ENCODE measurements at places on chromosomes 2 and 18.

GRCh38 chr2:202113571-202114142 is 40.6 kb downstream of the KIAA2012 start:
- H3K27ac ChIP-seq: no peak overlapping the region
- DNase-seq: no peak
- H3K27me3 ChIP-seq: peaks cover 1% of the 10 kb centered on the region
- H3K4me3 ChIP-seq: no peak overlapping the region
- H3K36me3 ChIP-seq: no peaks in the 10 kb centered on the region
- H3K4me1 ChIP-seq: peaks cover 20% of the 10 kb centered on the region

DNA sequence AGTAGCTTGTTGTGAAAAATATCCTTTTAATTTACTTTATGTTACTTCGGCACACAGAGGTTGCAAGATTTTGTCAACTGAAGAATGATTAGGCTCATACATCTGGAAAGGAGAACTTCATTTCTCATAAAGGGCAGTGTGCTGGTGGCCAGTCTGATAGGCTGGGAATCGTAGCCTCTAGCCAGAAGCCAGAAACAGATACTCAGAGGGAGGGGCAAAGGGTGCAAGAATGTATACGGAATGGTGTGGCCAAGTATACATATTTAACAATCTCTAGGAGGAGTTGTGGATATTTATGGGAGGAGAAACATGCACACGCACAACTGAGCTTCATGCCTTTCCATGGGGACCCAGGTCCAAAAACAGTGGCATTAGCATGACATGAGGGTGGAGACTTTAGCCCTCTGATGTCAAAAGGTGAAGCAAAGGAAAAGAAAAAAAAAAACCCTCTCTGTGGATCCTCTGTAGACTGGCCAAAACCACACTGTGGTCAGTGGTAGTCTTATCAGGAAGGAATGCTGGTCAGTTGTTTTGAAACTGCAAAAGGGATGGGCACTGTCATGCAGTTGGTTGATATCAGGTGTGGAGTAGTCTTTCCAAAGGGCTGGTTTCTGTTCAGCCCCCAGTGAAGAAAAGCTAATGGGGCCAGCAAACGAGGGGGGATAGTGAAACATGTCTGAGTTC is 34.9 kb upstream of the APCDD1 start:
- H3K27me3 ChIP-seq: peaks cover 2% of the 10 kb centered on the region
- no peak overlapping the region for H3K27ac ChIP-seq
- no peak overlapping the region for H3K4me3 ChIP-seq

DNA sequence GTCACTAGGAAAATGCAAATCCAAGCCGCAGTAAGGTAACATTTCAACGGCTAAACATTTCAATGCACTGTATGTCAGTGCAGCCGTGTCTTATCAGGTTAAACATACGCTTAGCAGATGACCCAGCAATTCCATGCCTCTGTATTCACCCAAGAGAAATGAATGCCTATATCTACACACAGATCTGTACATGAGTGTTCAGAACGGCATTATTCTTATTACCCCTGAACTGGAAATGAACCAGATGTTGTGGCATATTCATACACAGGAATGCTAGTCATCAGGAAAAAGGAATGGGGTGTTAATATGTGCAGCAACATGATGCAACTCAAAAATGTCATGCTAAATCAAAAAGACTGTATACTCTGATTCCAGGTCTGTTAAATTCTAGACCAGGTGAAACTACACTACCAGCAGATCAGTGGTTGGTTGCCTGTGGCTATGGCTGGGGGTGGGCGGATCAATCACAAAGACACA is 80.4 kb upstream of the RPL31 start:
- peaks cover 40% of the 10 kb centered on the region for H3K36me3 ChIP-seq
- H3K4me3 ChIP-seq: peak overlapping the region; percentile 66
- no peak for DNase-seq
- H3K27me3 ChIP-seq: no peaks in the 10 kb centered on the region
- H3K27ac ChIP-seq: no peak overlapping the region

DNA sequence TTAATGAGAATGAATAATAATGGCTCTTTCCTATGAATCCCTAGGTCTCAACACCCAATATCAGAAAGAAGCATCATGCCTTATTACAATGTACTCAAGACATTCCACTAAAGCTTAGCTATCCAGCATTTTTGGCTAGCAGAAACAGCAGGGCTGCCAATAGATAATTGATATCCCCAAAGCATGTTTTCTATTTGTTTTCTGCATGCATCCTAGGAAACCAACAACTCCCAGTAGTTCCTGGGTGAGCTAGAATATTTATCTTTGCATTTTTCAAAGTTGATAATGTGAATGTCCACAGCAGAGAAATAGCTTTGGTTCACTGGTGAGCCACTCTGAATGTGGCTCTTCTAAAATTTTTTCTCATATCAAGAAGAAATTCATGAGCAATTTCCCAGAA is 5.8 kb upstream of the ANTXR1 start:
- H3K36me3 ChIP-seq: no peaks in the 10 kb centered on the region
- peaks cover 2% of the 10 kb centered on the region for H3K27me3 ChIP-seq
- H3K4me1 ChIP-seq: peaks cover 10% of the 10 kb centered on the region
- no peak overlapping the region for H3K4me3 ChIP-seq

DNA sequence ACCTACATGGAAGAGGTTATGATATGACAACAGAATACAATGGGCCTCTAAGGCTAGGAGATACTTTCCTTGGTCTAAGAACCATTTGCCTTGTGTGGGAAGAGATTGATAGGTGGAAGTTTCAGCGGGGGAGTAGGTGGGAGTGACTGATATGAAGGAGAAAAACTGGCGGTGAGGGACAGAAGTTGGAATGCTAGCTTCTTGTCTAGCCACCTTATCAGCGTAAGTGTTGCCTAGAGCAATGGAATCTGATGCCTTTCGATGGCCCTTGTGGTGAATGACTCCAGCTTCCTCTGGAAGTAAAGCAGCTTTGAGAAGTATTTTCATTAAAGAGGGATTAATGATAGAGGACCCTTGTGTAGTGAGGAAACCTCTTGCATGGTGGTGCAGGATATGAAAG is 121.3 kb upstream of the GULP1 start:
- DNase-seq: no peak
- H3K27ac ChIP-seq: no peak overlapping the region
- H3K27me3 ChIP-seq: peaks cover 5% of the 10 kb centered on the region
- H3K4me3 ChIP-seq: no peak overlapping the region
- H3K36me3 ChIP-seq: peaks cover 8% of the 10 kb centered on the region

GRCh38 chr2:2707206-2707991 is 376.3 kb upstream of the MYT1L start:
- peaks cover 15% of the 10 kb centered on the region for H3K27me3 ChIP-seq
- no peak overlapping the region for H3K4me3 ChIP-seq
- H3K27ac ChIP-seq: no peak overlapping the region
- peaks cover 3% of the 10 kb centered on the region for H3K36me3 ChIP-seq
- H3K4me1 ChIP-seq: peaks cover 38% of the 10 kb centered on the region

- H3K27ac ChIP-seq: no peak overlapping the region
- no peaks in the 10 kb centered on the region for H3K4me1 ChIP-seq
- no peak overlapping the region for H3K4me3 ChIP-seq
These were observed 15.0 kb downstream of the SLC3A1 start for GRCh38 chr2:44290261-44290660.

GRCh38 chr2:69089266-69089665 is 76.3 kb downstream of the ANTXR1 start:
- no peak overlapping the region for H3K4me3 ChIP-seq
- no peak for DNase-seq
- H3K27me3 ChIP-seq: peaks cover 3% of the 10 kb centered on the region
- H3K36me3 ChIP-seq: no peaks in the 10 kb centered on the region

DNA sequence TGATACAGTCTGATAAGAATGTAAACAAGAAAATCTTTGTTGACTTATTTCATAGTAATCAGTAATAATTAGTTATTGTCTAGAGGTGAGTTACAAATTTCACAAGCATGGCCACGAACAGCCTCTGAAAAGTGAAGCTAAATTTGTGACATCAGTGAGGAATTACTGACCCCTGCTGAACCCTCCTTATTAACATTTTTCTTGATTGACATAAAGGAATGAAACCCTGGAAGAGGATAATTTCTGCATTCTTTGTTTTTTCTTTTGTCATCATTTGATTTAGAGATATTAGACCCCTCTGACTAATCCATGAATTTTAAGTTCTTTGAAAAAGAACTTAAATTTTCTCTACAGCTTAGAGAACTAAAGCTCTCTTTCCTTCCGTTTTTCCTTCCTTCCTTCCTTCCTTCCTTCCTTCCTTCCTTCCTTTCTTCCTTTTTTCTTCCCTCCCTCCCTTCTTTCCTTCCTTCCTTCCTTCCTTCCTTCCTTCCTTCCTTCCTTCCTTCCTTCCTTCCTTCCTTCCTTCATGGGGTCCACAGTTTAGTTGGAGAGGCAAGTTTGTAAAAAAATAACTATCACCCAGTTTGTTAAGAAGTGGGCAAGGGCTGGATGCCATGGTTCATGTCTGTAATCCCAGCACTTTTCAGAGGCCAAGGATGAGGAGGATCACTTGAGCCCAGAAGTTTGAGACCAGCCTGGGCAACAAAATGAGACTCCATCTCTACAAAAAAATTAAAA is 387.0 kb downstream of the MTX2 start:
- H3K27me3 ChIP-seq: peaks cover 2% of the 10 kb centered on the region
- DNase-seq: no peak
- H3K4me1 ChIP-seq: peaks cover 6% of the 10 kb centered on the region
- H3K27ac ChIP-seq: no peak overlapping the region
- no peak overlapping the region for H3K4me3 ChIP-seq
- H3K36me3 ChIP-seq: no peaks in the 10 kb centered on the region

DNA sequence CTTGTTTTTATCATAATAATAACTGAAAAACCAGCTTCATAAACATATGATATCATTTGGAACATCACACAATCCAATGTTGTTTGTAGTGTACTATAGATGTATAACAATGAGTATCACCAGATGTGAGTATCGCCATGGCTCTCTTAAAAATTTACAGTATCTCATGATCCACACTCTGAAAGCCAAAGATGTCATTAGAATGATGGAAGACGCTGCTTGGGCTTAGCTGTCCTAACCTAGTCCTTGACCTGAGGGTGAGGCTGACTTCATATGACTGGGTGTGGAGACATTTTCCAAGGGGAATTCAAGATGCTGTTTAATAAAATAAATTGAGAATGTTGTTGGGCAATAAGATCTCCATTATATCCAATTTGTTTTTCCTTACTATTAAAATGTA is 242.6 kb downstream of the RIT2 start:
- H3K36me3 ChIP-seq: no peaks in the 10 kb centered on the region
- peaks cover 13% of the 10 kb centered on the region for H3K4me1 ChIP-seq
- no peak for DNase-seq
- H3K27ac ChIP-seq: no peak overlapping the region
- peaks cover 4% of the 10 kb centered on the region for H3K27me3 ChIP-seq

DNA sequence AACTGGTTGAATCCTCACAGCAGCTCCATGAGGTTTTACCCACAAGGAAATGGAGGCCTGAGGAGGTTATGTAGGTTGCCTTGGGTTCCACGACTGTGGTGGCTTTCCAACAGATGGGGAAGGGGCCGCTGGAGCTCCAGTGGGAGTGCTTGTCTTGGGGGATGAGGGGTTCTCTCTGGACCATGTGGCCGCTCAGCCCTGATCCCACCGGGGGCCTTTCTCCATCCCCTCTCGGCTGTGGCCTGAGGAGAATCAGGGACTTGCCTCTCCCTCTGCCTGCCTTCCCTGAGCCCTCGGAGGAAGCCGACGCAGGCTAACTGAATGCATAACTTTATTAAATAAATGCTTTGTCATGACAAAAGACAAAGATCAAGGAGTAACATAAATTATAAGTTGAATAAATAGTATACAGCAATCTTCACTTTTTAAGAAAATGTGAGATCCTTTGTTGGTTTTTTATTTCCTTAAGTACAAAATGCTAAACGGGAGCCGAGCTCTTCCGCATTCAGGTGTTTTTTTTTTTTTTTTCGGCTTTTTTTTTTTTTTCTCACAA is 23.5 kb downstream of the IGFBP5 start:
- H3K4me1 ChIP-seq: peaks cover 15% of the 10 kb centered on the region
- no peak for DNase-seq
- H3K4me3 ChIP-seq: no peak overlapping the region
- no peak overlapping the region for H3K27ac ChIP-seq

DNA sequence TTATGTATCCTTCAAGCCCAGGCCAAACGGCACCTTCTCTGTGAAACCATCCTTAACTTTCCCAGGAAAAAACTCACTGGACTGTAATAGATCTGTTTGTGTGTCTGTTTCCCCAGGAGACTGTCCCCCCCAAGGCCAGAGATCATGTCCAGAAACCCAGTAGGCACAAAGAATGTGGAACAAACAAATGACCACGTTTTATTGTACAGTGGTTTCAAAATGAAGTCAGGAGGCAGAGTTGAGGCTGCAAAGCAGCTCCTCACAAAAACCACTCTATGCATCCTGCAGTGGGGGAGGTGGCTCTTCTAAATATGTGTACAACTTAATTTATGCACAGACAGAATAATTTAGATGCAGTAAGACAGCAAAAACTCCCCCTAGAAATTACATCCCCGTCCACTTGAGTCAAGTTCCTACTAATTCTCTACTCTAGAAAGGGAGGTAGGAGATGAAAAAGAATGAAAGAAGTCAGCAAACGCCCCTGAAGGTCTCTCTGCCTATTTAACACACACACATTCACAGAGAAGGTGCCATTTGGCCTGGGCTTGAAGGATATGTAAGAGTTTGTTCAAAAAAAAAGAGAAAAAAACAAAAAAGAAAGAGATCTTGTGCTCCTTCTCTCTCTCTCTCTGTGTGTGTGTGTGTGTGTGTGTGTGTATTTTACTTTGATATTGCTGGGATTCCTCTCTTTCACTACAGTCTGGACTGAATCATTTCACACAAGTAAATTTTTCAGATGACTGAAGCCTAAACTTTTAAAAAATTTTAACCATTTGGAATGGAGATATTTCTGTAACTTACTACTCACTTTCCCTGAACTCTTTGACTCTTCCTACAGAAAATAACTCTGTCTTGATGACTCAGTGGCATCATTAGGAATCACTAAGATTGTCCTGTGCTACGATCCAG is 19.5 kb downstream of the BCL2 start:
- H3K27ac ChIP-seq: no peak overlapping the region
- peaks cover 6% of the 10 kb centered on the region for H3K27me3 ChIP-seq
- no peak overlapping the region for H3K4me3 ChIP-seq
- H3K4me1 ChIP-seq: peaks cover 15% of the 10 kb centered on the region
- H3K36me3 ChIP-seq: peaks cover 3% of the 10 kb centered on the region

DNA sequence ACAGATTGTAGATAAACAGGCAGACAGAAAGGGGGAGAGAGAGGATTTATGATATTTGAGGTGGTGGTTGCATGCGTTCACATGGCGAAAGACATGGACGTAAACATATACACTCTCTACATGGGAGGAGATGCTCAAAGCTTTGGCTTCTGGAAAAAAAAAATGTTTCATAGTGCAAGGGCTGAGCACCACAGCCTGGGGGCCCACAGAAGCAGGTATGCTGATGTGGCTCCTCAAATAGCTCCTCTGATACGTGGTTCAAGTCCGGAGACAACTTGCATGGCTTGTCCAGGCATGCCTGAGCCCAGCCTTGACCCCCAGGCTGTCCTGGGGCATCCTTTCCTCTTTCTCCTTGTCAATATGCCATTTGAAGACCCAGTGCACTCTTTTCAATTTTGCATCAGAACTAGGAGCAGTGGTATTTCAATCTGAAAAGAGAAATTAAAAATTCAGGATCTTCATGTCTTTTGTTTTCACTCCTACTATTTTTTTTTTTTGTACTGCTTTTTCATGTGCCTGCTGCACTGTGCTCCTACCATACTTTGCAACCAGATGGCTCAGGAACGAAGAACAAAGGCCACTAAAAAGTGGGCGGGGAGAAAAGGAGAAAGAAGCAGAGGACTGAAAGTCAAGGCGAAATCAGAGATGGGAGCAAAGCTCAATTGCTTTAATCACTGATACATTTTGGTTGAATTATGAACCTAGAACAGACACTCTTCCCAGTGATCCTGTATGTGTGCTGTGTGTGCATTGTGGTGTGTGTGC is 495.7 kb upstream of the TCF4 start:
- H3K4me3 ChIP-seq: no peak overlapping the region
- H3K4me1 ChIP-seq: no peaks in the 10 kb centered on the region
- no peak overlapping the region for H3K27ac ChIP-seq
